ENCODE measurements at places on chromosomes 3 and 15. TPM values are rescaled to one million over a fixed set of nuclear protein-coding genes. Genes with fewer than 3 reads are reported as not detected.
A peak's percentile ranks its signal among the peaks of the same experiment; 100 is the strongest.

GRCh38 chr3:111311709-111312235, 230.2 kb upstream of the CD96 start:
- H3K4me1 ChIP-seq, result peaks cover 45% of the 10 kb centered on the region
- H3K4me3 ChIP-seq, result peak overlapping the region; percentile 40
- H3K27ac ChIP-seq, result peak overlapping the region; percentile 86
- no peaks in the 10 kb centered on the region for H3K27me3 ChIP-seq
- H3K36me3 ChIP-seq, result no peaks in the 10 kb centered on the region
- peak; percentile 75 for DNase-seq

DNA sequence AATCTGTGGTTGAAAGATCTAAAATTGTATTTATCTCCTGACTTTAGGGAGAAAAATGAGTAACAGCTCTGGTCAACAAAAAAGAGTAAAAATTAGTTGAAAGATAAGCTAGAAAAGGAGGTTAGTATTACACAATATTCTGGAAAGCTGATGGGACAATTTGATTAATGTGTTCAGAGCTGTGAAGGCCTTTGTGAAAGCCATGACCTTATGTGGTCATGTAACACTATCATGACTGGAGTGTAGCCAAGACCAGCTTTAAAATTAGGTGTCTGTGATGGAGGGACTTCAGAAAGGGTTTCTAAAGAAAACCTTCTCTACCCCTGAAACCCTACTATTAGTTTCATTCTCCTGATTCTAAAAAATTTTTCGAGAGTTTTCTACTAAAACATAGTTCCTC, 127.2 kb downstream of the NFKBIZ start:
- H3K27ac ChIP-seq, result no peak overlapping the region
- H3K4me1 ChIP-seq, result peaks cover 5% of the 10 kb centered on the region
- peaks cover 22% of the 10 kb centered on the region for H3K27me3 ChIP-seq
- H3K36me3 ChIP-seq, result no peaks in the 10 kb centered on the region
- H3K4me3 ChIP-seq, result no peak overlapping the region
- no peak for DNase-seq

The PLA2G4E gene
- total RNA-seq, result not detected

GRCh38 chr3:72535772-72536171, 312.5 kb downstream of the SHQ1 start:
- no peak overlapping the region for H3K4me3 ChIP-seq
- H3K36me3 ChIP-seq, result peaks cover 4% of the 10 kb centered on the region
- no peak overlapping the region for H3K27ac ChIP-seq

- no peak overlapping the region for H3K27ac ChIP-seq
- peaks cover 13% of the 10 kb centered on the region for H3K4me1 ChIP-seq
- H3K27me3 ChIP-seq, result no peaks in the 10 kb centered on the region
- DNase-seq, result no peak
Observed at GRCh38 chr3:131494706-131495105, 8.1 kb downstream of the MRPL3 start.

GRCh38 chr3:162799910-162800309, 1303.3 kb downstream of the OTOL1 start:
- no peak overlapping the region for H3K27ac ChIP-seq
- H3K4me3 ChIP-seq, result no peak overlapping the region
- DNase-seq, result no peak
- no peaks in the 10 kb centered on the region for H3K4me1 ChIP-seq

The RETNLB gene
- not detected for total RNA-seq

GRCh38 chr3:61053781-61054496, 197.3 kb downstream of the FHIT start:
- no peak overlapping the region for H3K4me3 ChIP-seq
- H3K36me3 ChIP-seq, result no peaks in the 10 kb centered on the region
- H3K27ac ChIP-seq, result no peak overlapping the region
- no peak for DNase-seq

- no peak for DNase-seq
- no peaks in the 10 kb centered on the region for H3K36me3 ChIP-seq
- H3K27ac ChIP-seq, result no peak overlapping the region
- H3K27me3 ChIP-seq, result no peaks in the 10 kb centered on the region
- peaks cover 2% of the 10 kb centered on the region for H3K4me1 ChIP-seq
- no peak overlapping the region for H3K4me3 ChIP-seq
Observed at GRCh38 chr3:98874602-98875249, 26.8 kb downstream of the DCBLD2 start.

The CADPS gene
- total RNA-seq, result not detected

The NTRK3 gene
- 1.6 TPM for total RNA-seq

- no peak overlapping the region for H3K27ac ChIP-seq
- peaks cover 43% of the 10 kb centered on the region for H3K4me1 ChIP-seq
- H3K36me3 ChIP-seq, result peaks cover 81% of the 10 kb centered on the region
- no peaks in the 10 kb centered on the region for H3K27me3 ChIP-seq
- H3K4me3 ChIP-seq, result no peak overlapping the region
- DNase-seq, result no peak
Observed at GRCh38 chr3:44993471-44994205, 17.6 kb downstream of the EXOSC7 start.

DNA sequence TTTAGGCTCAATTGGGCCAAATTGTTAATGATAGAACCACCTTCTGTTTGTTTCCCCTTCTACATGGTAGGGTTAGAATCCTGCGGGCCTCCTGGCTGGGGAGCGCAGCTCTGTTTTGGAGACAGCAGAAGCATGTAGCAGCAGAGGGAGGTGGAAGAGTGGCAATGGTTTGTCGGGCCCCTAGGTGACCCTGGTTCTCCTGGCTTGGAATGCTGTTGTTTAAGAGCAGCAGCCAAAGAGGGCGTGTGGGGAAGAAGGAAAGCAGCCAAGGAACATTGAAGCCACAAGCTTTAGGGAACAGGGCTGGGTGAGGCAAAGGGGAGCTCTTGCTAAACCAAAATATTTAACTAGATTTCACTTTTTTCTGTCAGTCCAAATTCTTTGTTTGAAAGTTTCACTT, 213.7 kb upstream of the NR2E3 start:
- no peak overlapping the region for H3K27ac ChIP-seq
- H3K4me1 ChIP-seq, result no peaks in the 10 kb centered on the region
- no peaks in the 10 kb centered on the region for H3K27me3 ChIP-seq
- no peak overlapping the region for H3K4me3 ChIP-seq

The ACKR2 gene
- total RNA-seq, result 0.69 TPM

DNA sequence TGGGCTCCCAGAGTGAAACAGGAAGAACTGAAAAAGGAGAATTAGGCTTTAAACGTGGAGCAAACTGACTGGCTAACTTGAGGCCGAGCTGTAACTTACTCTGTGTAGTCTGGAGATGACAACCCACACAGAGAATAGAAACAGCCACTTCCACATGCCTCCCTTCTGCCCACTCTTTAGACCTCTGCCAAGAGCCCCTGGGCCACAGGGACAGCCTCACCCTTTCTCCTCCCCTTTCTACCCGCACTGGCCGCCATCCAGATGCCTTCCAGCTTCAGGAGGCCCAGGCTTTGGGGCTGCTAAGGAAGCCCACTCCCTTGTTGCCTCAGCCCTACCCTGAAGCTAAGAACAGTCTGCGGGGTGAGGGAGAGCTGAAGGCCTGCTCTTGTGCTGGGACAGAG, 6.8 kb downstream of the ARHGAP31 start:
- no peak overlapping the region for H3K27ac ChIP-seq
- peaks cover 8% of the 10 kb centered on the region for H3K27me3 ChIP-seq
- H3K36me3 ChIP-seq, result peaks cover 23% of the 10 kb centered on the region
- no peak overlapping the region for H3K4me3 ChIP-seq

DNA sequence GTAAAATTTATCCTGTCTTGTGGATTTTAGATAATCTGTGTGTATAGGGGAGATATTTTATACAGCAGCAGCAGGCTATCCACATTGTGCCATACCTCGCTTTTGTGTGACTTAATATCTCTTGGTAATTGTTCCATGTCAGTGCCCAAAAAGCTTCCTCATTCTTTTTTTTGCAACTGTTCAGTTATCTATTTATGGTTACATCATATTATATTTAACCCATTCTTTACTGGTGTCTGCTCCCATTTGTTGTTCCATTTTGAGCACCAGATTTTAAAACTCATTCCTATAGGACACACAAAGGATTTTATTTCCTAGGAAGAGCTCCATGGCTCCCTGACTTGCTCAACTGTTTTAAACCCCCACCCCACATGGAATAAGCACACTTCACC, 86.3 kb upstream of the RASGRP1 start:
- peak overlapping the region; percentile 82 for H3K4me3 ChIP-seq
- peak overlapping the region; percentile 90 for H3K27ac ChIP-seq
- no peaks in the 10 kb centered on the region for H3K27me3 ChIP-seq
- H3K36me3 ChIP-seq, result peaks cover 10% of the 10 kb centered on the region
- H3K4me1 ChIP-seq, result peaks cover 77% of the 10 kb centered on the region

DNA sequence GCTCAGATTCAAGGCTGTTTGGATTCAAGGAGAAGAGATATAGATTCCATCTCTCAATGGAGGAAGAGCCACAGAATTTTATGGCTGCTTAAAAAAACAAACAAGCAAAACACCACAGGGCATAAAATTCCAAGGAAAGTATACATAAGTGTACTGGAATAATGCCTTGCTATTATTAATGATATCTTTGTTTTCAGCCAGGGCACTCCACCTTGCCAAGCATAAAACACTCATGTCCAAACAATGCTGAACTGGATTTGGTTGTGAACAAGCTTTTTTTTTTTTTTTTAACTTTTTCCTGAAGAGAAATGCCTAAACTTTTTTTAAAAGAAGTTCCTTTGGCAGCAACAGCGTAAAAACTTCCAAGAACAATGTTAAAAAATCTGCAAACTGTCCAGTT, 4.8 kb upstream of the CLSTN2 start:
- H3K27ac ChIP-seq, result no peak overlapping the region
- no peak overlapping the region for H3K4me3 ChIP-seq
- no peaks in the 10 kb centered on the region for H3K36me3 ChIP-seq
- DNase-seq, result no peak
- H3K4me1 ChIP-seq, result no peaks in the 10 kb centered on the region

- no peak for DNase-seq
- no peak overlapping the region for H3K4me3 ChIP-seq
- H3K27me3 ChIP-seq, result no peaks in the 10 kb centered on the region
- no peaks in the 10 kb centered on the region for H3K36me3 ChIP-seq
- H3K27ac ChIP-seq, result no peak overlapping the region
Observed at GRCh38 chr3:116552246-116552645, 107.0 kb upstream of the LSAMP start.

GRCh38 chr3:197468866-197469382, 86.8 kb downstream of the BDH1 start:
- no peak for DNase-seq
- no peak overlapping the region for H3K4me3 ChIP-seq
- peaks cover 12% of the 10 kb centered on the region for H3K4me1 ChIP-seq

DNA sequence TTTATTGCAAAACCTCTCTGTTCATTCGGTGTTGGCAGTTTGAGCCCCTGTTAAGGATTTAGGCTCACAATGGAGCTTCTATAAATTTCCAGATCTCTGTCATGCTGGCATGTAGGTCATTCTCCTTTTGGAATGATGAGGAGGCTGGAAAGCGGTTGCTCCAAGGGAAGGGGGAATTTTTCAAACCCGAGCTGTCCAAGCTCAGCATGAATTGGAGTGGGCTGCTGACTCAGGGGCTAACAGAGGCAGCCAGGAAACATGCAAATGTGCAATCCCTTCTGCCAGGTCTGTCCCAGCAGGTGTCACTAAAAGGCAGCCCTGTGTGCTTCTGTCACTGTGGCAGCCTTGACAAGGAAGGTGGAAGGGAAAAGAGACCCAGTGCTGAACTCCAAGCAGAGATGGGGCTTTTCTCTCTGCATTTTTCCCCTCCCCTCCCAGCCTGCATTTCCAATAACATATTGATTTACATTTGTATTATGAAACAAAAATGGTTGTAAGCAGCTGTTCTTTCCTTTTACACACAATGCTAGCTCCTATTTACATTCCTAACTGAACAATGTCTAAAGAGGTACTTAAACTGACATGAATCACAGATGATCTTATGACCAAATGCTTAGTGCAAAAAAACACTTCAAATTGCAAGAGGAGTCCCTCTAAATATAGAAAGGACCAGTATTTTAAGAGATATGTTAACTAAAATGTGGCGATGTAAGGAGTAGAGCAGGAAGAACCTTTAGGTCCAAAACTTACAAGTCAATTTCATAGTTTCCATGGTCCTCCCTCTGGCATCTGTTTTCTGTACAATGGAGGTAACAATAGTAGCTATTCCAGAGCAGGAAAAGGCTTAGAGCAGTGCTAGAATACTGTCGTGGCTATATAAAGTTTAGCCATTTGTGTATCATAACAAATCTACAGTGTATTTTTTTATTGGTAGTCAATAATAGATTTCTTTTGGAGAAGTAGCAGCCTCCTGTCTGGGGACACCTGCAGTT, 84.5 kb upstream of the ATP10A start:
- no peak overlapping the region for H3K4me3 ChIP-seq
- H3K27me3 ChIP-seq, result peaks cover 1% of the 10 kb centered on the region
- DNase-seq, result no peak

GRCh38 chr15:59801649-59802048, 112.5 kb upstream of the BNIP2 start:
- peak; percentile 51 for DNase-seq
- no peak overlapping the region for H3K27ac ChIP-seq
- no peak overlapping the region for H3K4me3 ChIP-seq
- peaks cover 6% of the 10 kb centered on the region for H3K36me3 ChIP-seq

The WNT5A gene
- not detected for total RNA-seq

DNA sequence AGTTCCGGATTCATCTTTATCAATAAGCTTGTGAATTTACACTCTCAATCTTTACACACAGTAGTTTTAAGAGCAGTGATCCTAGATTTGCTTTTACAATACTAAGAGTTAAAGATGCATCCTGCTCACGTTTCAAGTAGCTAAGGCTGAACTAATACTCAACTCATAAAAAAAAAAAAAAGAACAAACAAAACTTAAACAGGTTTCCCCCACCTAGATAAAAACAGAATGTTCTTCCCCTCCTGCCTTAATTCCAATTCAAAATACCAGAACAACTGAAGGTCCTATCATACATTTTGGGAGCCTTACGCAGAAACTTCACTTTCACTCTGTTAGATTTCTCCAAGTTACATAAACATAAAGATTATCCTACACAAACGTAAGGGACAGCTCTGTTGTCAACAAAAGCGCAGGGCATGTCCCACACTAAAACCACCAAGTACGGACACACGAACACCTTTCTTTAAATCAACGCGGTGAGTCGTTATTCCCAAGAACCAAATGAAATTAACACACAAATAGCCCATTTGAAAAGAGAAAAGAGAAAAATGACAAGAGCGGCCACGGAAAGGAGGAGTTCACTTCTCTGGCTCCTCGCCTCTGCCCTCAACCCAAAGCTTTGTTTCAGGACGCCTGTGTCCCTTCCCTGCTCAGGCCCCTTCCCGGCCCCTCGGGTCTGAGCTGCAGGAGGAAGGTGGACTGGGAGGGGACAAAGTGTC, 941 bp downstream of the CBLB start:
- peaks cover 32% of the 10 kb centered on the region for H3K4me1 ChIP-seq
- no peak for DNase-seq
- peak overlapping the region; percentile 93 for H3K4me3 ChIP-seq
- no peaks in the 10 kb centered on the region for H3K27me3 ChIP-seq

GRCh38 chr3:139953131-139953910, 18.3 kb downstream of the CLSTN2 start:
- H3K4me3 ChIP-seq, result no peak overlapping the region
- DNase-seq, result no peak
- H3K36me3 ChIP-seq, result no peaks in the 10 kb centered on the region
- H3K27me3 ChIP-seq, result no peaks in the 10 kb centered on the region
- no peak overlapping the region for H3K27ac ChIP-seq
